ENCODE measurements at places on chromosomes 3 and 15. TPM values are rescaled to one million over a fixed set of nuclear protein-coding genes. Genes with fewer than 3 reads are reported as not detected.

DNA sequence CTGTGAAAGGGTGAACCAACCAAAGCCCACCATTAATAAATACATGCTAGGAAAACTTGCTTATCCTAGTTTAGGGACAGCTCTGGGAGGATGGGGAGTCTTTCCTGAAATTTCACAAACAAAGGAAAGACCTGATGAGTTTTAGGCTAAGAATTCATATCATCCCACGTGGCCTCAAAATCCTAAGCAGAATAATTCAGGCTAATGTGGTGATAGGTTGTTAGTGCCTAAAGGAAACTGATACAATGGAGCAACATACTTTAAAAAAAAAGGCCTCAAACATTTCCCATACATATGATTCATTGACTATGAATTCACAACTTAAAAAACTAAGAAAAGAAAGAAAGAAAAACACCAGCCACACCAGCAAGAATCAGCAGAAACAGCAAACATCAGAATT, 126.9 kb upstream of the CNTN4 start:
- peaks cover 5% of the 10 kb centered on the region for H3K27me3 ChIP-seq
- no peak overlapping the region for H3K4me3 ChIP-seq
- no peak overlapping the region for H3K27ac ChIP-seq
- DNase-seq: no peak
- H3K4me1 ChIP-seq: no peaks in the 10 kb centered on the region

Gene ROPN1B
- total RNA-seq: 2.0 TPM

DNA sequence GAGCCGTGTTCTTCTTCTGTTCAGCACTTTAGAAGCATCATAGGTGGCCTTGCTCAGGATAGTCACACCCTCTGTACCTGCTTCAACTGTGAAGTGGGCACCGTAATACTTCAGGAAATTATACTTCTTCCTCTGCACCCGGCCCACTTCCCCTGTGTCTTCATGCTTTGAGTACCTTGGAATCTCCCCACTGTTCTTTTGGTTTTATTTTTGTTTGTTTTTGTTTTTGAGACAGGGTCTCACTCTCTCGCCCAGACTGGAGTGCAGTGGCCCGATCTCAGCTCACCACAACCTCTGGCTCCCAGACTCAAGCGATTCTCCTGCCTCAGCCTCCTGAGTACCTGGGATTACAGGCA, 1.7 kb downstream of the P2RY14 start:
- no peak overlapping the region for H3K4me3 ChIP-seq
- H3K27me3 ChIP-seq: no peaks in the 10 kb centered on the region
- no peak overlapping the region for H3K27ac ChIP-seq
- DNase-seq: no peak
- no peaks in the 10 kb centered on the region for H3K4me1 ChIP-seq

DNA sequence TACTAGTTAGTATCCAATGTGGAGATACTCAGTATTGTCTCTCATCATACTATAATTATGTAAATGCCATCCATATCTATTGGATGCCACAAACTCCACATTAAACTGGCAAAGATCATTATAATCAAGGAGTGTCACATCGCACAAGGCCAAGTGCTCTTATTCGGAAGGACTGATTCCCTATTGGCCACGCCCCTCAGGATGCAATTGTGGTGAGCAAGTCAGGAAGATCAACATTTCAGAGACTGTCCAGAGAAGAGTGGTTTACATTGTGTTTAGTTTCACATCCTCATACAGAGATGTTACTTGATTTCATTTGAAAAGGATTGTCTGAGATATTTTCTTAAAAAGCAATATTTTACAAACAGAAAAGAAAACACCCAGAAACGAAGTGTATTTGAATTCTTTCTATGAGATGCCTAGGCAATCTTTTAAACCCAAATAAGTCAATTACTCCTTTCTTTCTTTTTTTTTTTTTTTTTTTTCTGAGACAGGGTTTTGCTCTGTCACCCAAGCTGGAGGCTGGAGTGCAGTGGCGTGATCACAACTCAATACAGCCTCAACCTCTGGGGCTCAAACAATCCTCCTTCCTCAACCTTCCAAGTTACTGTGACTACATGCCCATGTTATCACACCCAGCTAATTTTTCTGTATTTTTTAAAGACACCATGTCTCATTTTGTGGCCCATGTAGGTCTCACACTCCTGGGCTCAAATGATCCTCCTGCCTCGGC, 369.1 kb downstream of the RBMS3 start:
- H3K36me3 ChIP-seq: no peaks in the 10 kb centered on the region
- H3K4me1 ChIP-seq: peaks cover 44% of the 10 kb centered on the region
- no peaks in the 10 kb centered on the region for H3K27me3 ChIP-seq
- no peak for DNase-seq
- H3K4me3 ChIP-seq: no peak overlapping the region

GRCh38 chr3:45880725-45881077, 5.6 kb upstream of the CCR9 start:
- H3K4me3 ChIP-seq: no peak overlapping the region
- no peak for DNase-seq
- no peak overlapping the region for H3K27ac ChIP-seq
- peaks cover 8% of the 10 kb centered on the region for H3K4me1 ChIP-seq

Gene PYDC2
- not detected for total RNA-seq

- DNase-seq: peak; percentile 70
- H3K4me3 ChIP-seq: peak within 1 kb of the TSS; percentile 86
Measured at GRCh38 chr3:13879946-13880810, at the start of gene WNT7A. Gene WNT7A, minus strand, starts transcription at chr3:13880071. Its CDS starts 255 bp downstream, at chr3:13879816.

Gene TF
- total RNA-seq: 0.98 TPM

DNA sequence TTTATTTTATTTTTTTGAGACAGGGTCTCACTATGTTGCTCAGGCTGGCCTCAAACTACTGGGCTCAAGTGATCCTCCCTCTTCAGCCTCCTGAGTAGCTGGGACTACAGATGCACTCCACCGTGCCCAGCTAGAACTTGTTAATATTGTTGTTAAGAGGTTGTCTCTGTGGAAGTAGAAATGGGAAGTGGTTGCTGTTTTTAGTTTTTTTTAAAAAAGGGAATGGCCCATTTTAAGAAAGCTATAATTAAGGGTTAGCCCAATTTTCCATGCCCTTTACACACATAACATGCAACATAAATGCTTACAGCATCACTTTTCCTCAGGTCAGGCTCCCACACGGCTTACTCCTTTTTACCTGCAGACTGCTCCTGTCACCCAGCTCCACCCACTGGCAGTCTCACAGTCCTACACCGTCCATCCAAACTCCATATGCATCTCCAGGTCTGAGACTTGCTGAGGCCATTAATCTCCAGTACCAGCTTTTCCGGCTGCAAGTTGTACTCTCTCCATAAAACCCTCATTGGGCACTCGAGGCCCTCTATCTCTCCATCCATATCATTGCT, 19.8 kb downstream of the MORC1 start:
- no peak for DNase-seq
- no peak overlapping the region for H3K4me3 ChIP-seq
- peaks cover 8% of the 10 kb centered on the region for H3K4me1 ChIP-seq
- no peaks in the 10 kb centered on the region for H3K36me3 ChIP-seq

DNA sequence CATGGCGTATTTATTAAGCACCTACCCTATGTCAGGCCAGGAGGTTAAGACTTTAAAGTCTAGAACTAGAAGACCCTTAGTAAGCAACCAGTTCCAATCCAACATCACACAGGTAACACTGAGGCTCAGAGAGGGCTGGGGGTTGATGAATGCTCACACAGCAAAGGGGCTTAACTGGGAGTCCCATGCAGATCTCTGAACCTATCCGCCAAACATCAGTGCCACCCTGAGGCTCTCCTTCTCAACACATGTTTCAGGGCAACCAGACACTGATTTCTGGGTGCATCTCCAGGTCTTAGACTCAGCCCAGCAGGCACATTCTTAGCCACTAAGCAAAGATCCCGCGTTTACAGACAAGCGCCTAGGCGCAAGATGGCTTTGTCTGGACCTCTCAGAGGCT, 92.0 kb upstream of the SLC6A11 start:
- H3K4me1 ChIP-seq: no peaks in the 10 kb centered on the region
- H3K4me3 ChIP-seq: no peak overlapping the region
- H3K36me3 ChIP-seq: no peaks in the 10 kb centered on the region
- H3K27ac ChIP-seq: no peak overlapping the region
- H3K27me3 ChIP-seq: peaks cover 50% of the 10 kb centered on the region
- no peak for DNase-seq

Gene STRA6
- total RNA-seq: 146 TPM

Gene FSD2
- total RNA-seq: not detected

DNA sequence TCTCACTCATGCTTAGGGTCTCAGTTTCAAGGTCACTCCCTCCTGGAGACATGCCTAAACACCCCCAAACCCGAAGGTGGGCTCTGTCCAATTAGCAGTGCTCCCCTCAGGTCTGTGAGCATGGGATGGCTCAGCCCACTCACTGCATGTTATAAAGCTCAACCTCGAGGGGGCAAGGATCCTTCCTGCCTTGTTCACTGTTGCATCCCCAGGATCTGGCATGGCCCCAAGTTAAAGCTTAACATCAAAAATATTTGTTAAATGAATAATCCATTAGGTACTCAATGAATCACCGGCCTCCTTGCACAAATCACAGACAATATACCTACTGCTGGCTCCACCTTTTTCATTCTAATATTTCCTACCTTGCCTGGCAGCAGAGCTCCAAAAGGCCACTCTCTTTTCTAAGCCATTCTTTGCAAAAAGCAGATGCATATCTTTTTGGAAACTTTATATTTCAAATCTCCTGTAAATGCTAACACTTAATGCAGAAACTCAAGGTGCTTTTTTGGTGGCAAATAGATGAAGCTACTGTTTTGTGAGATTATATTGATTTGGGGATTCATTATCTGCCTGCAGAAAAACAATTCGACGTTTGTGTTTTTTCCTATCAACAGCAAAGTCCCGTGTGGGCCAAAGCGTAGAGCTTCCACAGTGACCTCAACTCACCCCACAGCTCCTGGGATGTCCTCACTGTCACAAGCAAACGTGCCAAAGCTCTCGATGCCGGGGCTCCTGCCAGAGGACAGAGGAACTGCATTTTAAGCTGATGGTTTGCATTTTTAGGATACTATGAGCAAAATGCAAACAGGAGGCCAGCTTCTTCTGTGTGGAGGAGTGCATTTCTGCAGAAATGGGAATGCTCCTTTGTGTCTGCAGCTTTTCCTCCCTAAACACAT, 35.4 kb downstream of the PCOLCE2 start:
- no peaks in the 10 kb centered on the region for H3K27me3 ChIP-seq
- H3K4me1 ChIP-seq: no peaks in the 10 kb centered on the region
- DNase-seq: no peak

Gene SCN5A
- 1.2 TPM for total RNA-seq

Gene SH3GL3
- 1.4 TPM for total RNA-seq

Gene SLC7A14
- total RNA-seq: 0.09 TPM

DNA sequence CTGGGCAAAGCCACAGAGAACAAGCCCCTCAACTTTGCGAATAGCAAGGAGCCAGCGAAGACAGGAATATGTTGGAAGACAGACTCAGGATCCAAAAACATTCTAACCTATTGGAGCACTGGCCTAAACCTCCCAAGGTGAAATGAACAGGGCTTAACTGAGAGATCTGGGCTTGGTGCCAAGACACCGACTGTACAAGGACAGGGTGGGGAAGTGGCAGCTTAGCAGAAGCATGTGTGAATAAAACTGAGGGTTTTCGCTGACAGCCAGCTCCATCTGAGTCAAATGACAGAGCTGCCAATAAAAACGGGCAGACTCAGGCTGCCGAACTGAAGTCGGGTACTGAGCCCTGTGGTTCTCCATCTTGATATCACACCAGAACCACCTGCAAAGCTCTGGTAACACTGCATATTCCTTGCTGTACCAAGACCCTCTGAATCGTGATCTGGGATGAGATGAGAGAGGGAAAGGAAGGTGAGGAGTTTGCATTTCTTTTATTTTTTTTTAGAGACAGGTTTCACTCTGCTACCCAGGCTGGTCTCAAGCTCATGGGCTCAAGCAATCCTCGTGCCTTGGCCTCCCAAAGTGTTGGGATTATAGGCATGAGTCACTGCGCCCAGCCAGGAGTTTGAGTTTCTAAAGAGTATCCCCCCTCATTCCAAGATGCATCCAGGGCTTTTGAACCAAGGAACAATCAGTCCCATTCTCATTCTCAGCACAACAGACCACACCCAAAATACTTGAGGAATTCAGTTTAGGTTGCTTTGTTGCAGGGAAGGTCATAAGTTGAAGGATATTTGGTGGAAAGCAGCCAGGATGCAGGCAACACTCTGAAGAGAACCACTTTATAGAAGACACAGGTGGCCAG, 6.0 kb upstream of the PLCB2 start:
- no peaks in the 10 kb centered on the region for H3K36me3 ChIP-seq
- H3K27ac ChIP-seq: peak overlapping the region; percentile 29
- peaks cover 75% of the 10 kb centered on the region for H3K27me3 ChIP-seq
- H3K4me1 ChIP-seq: peaks cover 9% of the 10 kb centered on the region
- no peak for DNase-seq

DNA sequence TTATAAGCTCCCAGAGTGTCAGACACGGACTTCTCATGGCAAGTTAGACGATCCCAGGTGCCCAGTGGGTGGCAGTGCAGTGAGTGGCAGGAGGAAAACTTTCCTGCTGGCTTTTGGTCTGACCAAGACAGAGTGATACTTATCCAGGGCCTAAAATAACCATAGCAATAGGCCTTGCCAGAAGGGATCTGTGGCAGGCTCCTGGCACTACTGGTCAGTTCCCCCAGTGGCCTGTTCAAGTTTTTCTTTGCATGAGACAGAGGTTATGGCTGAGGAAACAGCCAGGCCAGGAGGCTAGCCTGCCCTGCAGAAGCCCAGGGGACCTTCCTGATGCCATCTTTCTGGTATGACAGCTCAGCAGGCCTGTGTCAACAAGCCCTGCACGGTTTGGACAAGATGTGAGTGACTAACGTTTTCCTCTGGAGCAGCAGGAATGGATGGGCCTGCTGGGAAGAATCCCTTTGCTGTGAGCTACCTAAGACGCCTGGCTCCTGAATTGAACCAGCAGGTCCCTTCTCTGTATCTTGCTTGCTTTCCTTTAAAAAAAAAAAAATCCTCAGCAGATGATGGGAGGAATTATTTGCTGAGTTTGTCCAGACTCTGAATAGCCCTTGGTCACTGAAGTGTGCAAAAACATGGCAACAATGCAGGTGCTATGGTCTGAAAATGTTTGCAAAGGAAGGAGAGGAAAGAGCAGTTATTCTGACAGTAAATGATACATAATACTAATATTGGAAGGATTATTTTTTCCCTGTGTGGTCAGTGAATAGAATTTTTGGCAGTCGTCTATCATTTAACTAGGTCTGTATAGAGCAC, 18.0 kb downstream of the SCG5 start:
- H3K36me3 ChIP-seq: no peaks in the 10 kb centered on the region
- H3K27ac ChIP-seq: no peak overlapping the region
- H3K4me1 ChIP-seq: no peaks in the 10 kb centered on the region
- DNase-seq: no peak

Gene GPR160
- total RNA-seq: 0.21 TPM

GRCh38 chr3:146160321-146160963, 542 bp downstream of the PLOD2 start:
- DNase-seq: peak; percentile 24
- H3K4me3 ChIP-seq: peak overlapping the region; percentile 95
- H3K36me3 ChIP-seq: peaks cover 3% of the 10 kb centered on the region
- H3K27me3 ChIP-seq: peaks cover 21% of the 10 kb centered on the region
- H3K27ac ChIP-seq: peak overlapping the region; percentile 93
- H3K4me1 ChIP-seq: peaks cover 29% of the 10 kb centered on the region
